ENCODE measurements at places on chromosomes 6 and 20.

- no peak for DNase-seq
Observed at GRCh38 chr6:27532820-27533538, 60.1 kb upstream of the ZNF184 start.

GRCh38 chr6:16660157-16660497, 101.1 kb downstream of the ATXN1 start:
- DNase-seq = no peak

DNA sequence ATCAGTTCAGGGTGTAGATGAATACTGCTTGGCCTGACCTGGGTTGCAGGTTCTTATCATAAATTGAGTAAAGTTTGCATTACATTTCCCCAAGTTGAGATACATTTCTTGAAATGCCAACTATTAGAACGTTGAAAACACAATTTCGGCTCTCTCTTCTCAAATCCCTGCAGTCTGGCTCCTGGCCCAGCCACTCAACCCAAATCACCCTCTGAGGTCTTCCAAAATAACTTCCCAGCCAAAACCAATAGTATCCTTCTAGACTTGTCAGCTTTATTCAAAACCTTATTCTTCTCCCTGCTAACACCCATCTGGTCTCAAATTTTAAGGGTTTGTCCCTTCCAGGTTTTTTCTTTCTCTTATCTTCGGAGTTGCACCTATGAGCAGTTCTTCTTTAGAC, 263.6 kb downstream of the EYA4 start:
- DNase-seq = no peak

DNA sequence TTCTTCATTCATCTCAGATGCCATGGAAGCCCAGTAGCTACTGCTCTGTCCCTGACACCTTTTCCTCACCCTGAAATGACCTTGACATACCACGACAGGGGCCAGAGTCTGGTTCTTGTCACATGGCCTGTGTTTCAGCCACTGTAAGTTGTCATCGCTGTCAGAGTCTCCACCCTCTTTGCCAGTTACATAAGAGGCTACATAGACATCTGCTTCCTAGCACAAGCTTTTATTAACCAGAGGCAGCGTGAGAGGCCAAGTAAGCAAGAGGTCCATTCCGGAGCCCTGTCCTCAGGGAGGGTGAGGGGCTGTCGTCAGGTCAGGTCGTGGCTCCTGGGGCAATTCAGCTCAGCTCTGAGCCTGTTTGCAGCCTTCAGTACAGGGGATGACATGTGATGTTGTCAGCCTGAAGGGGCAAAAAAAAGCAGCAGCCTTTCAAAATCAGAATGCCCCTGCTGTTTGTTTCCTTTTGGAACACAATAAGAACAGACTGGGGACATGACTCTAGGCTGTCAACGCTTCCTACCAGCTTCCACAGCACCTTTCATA, 146.3 kb downstream of the MTFR2 start:
- DNase-seq = peak; percentile 67

DNA sequence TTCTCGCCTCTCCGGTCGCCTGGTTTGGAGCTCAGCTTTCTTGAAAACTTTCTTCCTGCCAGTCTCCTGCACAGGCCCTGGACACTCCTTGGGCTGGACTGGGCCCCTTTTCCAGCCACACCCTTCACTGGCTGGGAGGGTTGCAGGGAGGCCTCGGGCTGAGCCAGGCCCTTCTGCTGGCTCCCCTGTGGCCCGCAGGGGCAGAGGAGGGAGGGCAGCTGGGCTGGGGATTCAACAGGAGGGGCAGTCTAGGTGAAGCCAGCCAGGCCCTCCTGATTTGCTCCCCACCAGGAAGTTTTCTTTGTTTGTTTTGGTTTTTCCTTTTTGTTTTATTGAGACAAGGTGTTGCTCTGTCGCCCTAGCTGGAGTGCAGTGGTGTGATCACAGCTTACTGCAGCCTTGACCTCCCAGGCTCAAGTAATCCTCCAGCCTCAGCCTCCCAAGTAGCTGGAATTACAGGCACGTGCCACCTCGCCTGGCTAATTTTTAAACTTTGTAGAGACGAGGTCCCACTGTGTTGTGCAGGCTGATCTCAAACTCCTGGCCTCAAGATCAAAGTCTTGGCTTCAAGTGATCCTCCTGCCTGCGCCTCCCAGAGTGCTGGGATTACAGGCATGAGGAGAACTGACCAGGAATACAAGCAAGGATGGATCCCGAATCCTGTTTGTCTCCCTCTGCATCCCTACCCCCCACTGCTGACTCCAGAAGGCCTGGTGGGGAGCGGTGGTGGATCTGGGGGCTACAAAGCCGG, 23.5 kb upstream of the CDH22 start:
- DNase-seq = no peak

GRCh38 chr20:4153661-4154238, 138.4 kb upstream of the RNF24 start:
- DNase-seq = no peak

- no peak for DNase-seq
Observed at GRCh38 chr6:90126181-90126580, 170.5 kb downstream of the BACH2 start.

GRCh38 chr20:16479666-16480065, 93.6 kb downstream of the KIF16B start:
- no peak for DNase-seq

Measured in NT2/D1 (cell line).